EH (cell line): ENCODE measurements at places on chromosomes 4 and X.

DNA sequence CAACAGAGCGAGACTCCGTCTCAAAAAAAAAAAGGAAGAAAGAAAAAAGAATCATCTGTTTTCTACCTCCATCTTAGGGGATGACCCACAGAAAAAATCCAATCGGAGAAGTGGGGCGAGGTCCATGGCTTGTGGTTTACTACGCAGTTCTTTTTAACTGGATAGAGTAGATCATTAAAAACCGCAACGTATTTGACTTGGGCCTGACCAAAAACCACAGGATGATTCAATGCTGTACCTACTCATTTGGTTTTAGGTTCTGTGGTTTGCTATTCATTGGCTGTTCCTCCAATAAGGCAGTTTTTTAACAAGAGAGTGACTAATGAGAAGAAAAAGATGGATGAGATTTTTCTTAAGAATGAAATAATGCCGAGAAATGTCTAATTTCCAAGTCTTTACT is 83.7 kb downstream of the FREM3 start:
- DNase-seq = peak; percentile 52

DNA sequence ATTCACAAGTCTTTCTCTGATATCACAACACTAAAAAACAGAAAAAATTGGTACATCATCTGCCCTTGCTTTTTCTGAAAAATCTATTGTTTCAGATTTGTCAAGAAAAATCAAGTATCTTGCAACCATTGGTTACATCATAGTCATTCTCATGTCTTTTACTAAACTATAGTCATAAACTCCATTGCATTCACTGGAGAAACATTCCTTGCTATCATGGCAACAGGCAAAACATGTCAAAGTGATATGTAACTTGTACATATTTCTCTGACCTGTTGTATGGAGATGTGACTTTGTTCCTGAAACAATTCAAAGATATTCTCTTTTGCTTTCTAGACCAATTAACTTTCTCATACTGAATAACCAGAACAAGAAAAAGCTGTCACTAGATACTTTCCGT is 121.9 kb upstream of the ANK2 start:
- no peak for DNase-seq

GRCh38 chr4:1193206-1194009 is 21.0 kb upstream of the SPON2 start:
- no peak for DNase-seq

DNA sequence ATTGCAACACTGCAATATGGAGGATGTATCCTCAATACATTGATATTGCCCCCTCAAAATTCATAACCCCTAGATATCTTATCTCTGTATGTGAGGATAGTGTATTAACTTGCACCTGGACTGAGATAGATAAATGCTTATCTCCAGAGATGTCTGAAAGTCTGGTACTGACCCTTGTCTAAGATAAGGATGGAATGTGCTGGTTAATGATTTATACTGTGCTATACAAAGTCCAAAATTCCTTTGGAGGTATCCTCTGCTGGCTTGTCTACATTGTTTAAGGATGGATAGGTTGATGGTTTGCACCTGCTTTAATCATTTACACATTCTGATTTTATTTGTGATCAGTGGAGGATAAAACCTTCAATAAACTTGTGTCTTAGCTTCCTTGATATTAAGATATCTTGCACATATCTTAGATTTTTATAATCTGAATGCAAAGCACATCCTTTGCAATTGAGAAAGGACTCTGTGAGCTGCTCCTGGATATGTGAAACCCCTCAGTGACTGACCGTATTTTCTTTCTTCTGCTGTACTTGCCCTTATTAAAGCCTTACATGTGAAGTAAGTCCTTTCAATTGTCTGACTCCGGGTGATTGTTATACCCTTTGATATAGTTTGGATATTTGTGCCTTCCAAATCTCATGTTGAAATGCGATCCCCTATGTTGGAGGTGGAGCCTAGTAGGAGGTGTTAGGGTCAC is 430.3 kb upstream of the MAOA start:
- no peak for DNase-seq

DNA sequence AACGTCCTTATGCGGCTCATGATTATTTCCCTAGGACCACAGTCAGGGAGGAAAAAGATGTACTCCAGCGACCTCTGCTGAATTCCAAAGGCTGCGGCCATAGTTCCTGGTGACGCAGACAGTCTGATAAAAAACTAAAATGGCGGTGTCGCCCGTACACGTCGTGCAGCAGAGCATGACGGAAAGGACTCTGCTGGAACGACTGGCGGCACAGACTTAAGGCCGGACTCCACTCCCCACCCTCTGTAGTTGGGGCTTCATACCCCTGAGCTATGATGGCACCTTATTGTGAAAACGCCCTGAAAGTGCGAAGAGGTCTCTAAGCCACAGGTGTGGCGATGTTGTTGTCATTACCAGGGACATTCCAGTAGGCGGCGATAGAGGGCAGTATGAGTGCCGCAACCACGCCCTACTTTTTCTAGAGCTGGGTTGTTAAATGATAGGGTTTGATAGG is 90.0 kb upstream of the EDA2R start:
- DNase-seq = peak; percentile 80

GRCh38 chr4:8324640-8325239 is 55.2 kb downstream of the HTRA3 start:
- DNase-seq = peak; percentile 34

GRCh38 chr4:10007436-10007740 is 13.9 kb downstream of the SLC2A9 start:
- no peak for DNase-seq

DNA sequence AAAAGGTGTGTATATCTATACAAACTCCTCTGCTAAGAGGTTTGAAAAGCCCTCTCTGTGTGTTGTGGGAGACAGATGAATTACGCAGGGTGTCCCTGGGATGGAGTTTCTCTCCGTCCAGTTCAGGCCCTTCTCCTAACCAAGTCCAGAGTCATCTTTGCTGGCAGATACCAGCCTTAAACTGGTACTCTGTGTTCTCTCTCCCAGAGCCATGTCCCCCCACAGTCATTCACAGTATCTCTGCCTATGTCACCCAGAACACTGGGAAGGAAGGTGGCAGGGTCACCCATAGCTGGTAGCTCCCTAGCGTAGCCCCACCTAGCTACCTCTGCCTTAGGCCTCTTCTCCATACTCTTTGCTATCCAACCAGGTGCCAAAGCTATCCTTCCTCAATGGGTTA is 8.9 kb downstream of the AMER1 start:
- no peak for DNase-seq

GRCh38 chr4:87949961-87950360 is 25.6 kb upstream of the SPP1 start:
- peak; percentile 78 for DNase-seq

- DNase-seq = peak; percentile 58
Observed at GRCh38 chr4:152316969-152317368, 218.9 kb downstream of the FBXW7 start.
